Kidney glomerular epithelial cell (primary cell): ENCODE measurements at places on chromosomes 13 and 19.

- DNase-seq, result no peak
Observed at GRCh38 chr13:98974053-98974452, 3.8 kb downstream of the DOCK9 start.

DNA sequence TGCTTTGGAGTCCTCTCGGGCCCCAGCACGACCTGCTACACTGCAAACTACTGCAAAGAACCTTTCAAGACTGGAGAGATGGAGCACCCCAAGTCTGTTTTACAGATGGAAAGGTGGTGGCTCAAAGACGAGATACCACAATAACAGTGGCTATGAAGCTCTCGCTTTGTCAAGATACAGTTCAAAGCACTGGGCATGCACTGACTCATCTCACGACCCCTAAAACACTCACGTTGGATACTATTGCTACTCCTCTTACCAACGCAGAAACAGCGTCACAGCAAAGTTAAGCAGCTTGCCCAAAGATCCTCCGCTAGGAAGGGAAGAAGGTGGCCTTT, 24.0 kb upstream of the LAIR1 start:
- no peak for DNase-seq

DNA sequence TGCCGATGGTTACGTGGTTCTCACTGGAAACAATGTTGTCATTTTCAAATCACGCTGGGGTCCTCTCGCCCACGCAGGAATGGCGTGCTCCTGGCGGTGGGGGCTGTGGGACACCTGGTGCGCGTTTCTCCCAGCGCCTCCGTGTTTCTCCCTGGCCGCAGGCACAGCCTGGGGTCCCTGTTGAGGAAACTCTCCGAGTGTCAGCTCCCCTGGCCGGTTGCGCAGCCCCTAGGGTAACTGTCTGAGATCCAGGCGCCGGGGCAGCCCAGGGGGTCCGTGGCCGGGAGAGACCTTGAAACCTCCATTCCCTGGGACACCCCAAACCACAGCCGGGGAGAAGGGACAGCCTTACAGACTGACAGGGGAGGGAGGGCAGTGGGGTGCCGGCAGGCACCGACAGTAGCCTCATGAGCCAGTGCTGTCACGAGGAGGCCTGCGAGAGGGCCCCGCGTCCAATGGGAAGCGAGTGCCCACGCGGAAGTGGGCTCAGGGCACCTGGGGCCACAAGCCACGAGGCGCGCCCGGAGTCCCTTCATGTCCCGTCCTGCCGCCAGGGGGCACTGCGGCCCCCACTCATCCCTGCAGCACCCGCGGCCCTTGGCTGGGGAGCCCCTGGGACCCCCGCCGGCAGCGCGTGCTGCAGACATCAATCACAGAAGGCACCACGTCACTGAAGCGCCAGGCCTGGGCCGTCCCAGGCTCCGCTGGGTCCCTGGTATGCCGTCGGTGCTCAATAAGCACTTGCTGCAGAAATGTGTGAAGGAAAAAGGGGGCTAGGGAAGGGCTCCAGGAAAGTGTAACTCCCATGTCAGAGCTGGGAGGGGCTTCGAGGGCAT, 9.5 kb downstream of the ADAMTSL5 start:
- no peak for DNase-seq

DNA sequence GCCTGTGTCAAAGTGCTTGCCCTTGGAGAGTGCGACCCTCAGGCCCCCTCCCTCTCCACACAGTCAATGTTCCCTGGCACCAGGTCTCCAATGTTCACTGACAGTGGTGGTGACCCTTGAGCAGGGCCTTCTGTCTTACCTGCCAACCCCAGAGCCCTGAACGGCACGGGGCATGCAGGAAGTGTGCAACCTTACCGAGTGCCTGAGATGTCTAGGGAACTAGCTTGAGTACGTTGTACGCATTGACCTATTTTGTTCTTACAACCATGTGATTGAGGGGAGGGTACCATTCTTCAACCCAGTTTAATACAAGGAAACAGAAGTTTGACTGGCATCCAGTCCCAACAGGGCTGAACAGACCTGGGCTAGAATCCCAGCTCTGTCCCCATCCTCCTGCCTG, 13.2 kb downstream of the MAG start:
- no peak for DNase-seq

GRCh38 chr19:30022659-30023058, 80.6 kb downstream of the URI1 start:
- DNase-seq, result no peak

- DNase-seq, result no peak
Observed at GRCh38 chr13:39692660-39693438, 37.4 kb downstream of the COG6 start.

DNA sequence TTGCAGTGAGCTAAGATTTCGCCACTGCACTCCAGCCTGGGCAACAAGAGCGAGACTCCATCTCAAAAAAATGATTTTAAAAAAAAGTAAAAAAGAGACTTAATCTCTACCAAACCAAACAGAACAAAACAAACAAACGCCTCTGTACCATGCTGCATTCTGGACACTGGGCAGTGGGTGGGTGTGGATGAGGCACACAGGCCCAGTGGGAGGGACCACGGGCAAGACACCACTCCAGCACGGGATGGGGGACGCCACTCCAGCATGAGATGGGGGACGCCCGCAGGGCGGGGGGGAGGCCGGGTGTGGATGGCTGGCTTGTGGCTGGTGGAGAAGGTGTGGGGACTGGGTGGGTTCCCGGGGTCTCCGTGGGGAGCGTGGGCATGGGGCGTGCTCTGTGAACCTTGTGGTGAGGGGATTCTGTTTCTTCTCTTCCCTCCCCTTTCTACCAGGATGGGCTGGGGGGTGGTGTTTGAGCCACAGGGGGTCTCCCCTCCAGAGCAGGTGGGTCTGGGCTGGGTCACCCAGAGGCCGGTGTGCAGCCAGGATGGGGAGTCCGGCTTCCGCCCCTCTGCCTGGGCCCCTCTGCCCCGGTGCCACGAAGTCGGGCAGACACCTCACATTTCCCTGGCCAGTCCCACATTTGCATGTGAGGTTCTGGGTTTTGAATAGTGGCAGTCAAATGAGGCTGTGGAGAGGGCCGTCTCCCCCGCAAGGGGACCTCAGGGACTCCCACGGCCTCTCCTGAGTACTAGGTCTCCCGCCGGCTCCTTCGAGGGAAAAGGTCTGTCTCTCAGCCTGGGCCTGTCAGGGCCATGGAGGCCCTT, 23.9 kb upstream of the MATK start:
- no peak for DNase-seq

- DNase-seq, result no peak
Observed at GRCh38 chr13:48643159-48643558, 10.6 kb upstream of the CYSLTR2 start.

DNA sequence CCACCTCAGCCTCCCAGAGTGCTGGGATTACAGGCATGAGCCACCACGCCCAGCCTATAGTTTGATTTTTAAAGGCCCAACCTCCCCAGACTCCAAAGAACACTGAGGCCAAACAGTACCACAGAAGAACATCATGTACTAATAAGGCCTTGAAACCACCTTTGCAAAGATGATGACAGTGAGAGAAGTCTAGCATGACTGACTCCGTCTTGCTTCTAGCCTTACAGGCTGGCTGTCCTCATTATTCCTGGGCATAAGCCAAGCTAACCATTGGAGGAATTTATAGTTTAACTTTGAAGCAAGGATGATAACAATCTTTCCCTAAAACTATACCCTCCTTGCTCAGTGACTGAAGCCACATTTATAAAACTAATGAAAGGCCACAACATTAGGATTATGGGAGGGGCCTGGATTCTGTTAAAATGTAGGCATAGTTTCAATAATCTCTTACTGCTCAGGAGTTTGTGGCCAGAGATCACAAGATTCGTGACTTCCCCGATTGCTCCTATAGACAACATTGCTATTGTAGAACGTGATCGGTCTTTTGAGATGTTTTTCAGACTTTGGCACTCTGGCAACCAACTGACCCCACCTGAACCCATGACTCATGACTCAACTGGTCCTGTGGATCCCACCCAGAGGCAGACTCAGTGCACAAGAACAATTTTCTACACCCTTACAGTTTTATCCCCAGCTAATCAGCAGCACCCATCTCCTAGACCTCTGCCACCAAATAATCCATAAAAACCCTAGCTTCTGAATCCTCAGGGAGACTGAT, 17.6 kb downstream of the GPR42 start:
- DNase-seq, result no peak

- DNase-seq, result no peak
Observed at GRCh38 chr13:36069881-36070366, 61.3 kb downstream of the DCLK1 start.

- no peak for DNase-seq
Observed at GRCh38 chr13:32010136-32010535, 21.4 kb upstream of the FRY start.
